ENCODE measurements at places on chromosomes 2 and 18. TPM values are rescaled to one million over a fixed set of nuclear protein-coding genes. Genes with fewer than 3 reads are reported as not detected.

The RESP18 gene
- not detected for total RNA-seq

The GATA6 gene
- total RNA-seq = 0.17 TPM

The RAMP1 gene
- total RNA-seq = not detected

The SCYGR6 gene
- not detected for total RNA-seq

The PLB1 gene
- 0.43 TPM for total RNA-seq

The AGXT gene
- not detected for total RNA-seq

The SOX11 gene
- not detected for total RNA-seq

The RAB17 gene
- total RNA-seq = 11.9 TPM

The FABP1 gene
- total RNA-seq = not detected
